ENCODE measurements at places on chromosomes 1 and 21. TPM values are rescaled to one million over a fixed set of nuclear protein-coding genes. Genes with fewer than 3 reads are reported as not detected.

GRCh38 chr1:85019994-85020393 lies 23.1 kb upstream of the MCOLN2 start:
- no peaks in the 10 kb centered on the region for H3K4me1 ChIP-seq
- no peaks in the 10 kb centered on the region for H3K27me3 ChIP-seq
- DNase-seq = no peak
- H3K36me3 ChIP-seq = no peaks in the 10 kb centered on the region
- no peak overlapping the region for H3K27ac ChIP-seq

GRCh38 chr1:101723415-101723814 lies 273.3 kb downstream of the OLFM3 start:
- no peak overlapping the region for H3K4me3 ChIP-seq
- H3K36me3 ChIP-seq = no peaks in the 10 kb centered on the region
- no peak overlapping the region for H3K27ac ChIP-seq
- no peak for DNase-seq

DNA sequence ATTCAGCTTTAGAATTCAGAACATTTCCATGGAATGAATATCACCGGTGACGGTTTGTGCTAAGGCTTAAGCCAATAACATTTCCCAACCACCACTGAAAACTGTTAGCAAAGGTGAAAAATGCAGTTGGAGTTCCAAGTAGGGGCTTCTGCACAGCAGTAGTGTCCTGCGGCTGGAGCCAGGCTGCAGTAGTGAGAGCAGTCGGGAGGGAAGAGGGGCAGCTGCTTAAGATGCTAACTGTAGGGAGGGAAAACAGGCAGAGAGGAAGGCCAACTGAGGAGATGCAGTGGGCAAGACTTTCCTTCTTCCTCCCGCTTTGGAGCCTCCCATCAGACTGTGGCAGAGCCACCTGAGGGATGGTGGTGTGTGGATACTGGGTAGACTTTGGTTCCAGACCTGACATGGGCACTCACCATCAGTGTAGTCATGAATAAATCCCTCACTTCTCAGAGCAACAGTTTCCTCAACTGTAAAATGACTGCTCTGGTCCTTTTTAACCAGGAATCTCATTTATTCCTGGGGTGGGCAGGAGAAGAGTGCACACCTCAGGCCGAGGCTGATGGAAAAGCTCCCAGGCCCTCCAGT lies 3.2 kb downstream of the F3 start:
- DNase-seq = peak; percentile 45
- H3K4me1 ChIP-seq = peaks cover 24% of the 10 kb centered on the region
- H3K27ac ChIP-seq = peak overlapping the region; percentile 94

DNA sequence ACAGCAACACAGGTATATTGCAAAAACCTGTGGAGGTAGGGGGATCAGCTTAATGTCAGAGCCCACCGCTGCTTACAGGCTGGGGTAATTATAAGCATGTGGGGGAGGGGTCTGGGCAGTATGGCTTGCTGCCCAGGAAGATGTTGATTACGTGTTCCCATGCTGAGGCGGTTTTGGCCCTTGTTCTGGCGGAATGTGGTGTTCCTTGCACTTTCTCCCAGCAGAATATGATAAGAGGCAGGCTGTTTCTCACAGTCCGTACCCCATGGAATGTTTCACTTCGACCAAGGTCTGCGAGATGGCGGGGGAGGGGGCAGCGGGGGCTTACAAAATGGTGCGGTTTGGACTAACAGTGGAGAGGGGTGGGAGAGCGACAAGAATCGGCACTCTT lies 9.8 kb upstream of the HPCAL4 start:
- no peak overlapping the region for H3K4me3 ChIP-seq
- H3K27me3 ChIP-seq = no peaks in the 10 kb centered on the region
- H3K27ac ChIP-seq = peak overlapping the region; percentile 67
- no peaks in the 10 kb centered on the region for H3K36me3 ChIP-seq

The OR2T33 gene
- total RNA-seq = 1.9 TPM

The FLG2 gene
- total RNA-seq = 0.08 TPM
